Right hindlimb (tissue), 1 donor: ENCODE measurements at places on chromosomes 5 and 9.

DNA sequence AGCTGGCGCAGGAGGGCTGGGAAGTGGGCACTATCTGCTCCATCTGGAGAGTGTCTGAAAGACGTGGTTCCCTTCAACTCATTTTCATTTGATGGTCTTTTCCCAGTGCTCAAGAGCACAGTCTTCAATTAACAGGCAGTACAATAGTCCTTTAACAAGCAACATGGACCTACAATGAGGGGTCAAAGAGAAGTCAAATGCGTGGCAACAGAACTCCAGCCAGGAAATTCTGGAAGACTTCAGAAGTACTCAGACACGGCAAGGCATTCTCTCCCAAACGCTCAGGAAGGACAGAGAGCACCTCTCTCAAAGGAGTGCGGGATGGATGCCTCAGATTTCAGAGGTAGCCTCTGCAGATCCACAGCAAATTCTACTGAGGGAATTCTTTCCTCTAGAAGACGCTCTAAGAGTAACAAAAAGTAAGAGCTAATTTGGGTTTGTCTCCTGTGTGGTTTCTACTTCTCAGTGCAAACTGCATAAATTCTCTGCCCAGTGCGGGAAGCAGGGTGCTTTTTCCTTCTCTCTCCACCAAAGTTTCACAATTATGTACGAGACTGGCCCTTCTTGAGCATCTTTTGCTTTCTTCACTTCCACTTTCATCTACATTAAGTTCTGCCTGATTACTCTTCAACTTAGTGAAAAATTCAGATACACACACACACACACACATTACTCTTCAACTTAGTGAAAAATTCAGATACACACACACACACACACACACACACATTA lies 56.4 kb downstream of the LHFPL2 start:
- DNase-seq, result no peak

- DNase-seq, result no peak
Observed at GRCh38 chr5:76372323-76373054, 30.6 kb upstream of the IQGAP2 start.

GRCh38 chr5:65854925-65855324 lies 71.5 kb upstream of the ERBIN start:
- no peak for DNase-seq

- no peak for DNase-seq
Observed at GRCh38 chr5:164350236-164350635, 844.8 kb downstream of the MAT2B start.

- no peak for DNase-seq
Observed at GRCh38 chr9:130638284-130639123, 25.9 kb upstream of the PRDM12 start.

GRCh38 chr9:10268531-10269485 lies 344.0 kb downstream of the PTPRD start:
- DNase-seq, result peak; percentile 30

DNA sequence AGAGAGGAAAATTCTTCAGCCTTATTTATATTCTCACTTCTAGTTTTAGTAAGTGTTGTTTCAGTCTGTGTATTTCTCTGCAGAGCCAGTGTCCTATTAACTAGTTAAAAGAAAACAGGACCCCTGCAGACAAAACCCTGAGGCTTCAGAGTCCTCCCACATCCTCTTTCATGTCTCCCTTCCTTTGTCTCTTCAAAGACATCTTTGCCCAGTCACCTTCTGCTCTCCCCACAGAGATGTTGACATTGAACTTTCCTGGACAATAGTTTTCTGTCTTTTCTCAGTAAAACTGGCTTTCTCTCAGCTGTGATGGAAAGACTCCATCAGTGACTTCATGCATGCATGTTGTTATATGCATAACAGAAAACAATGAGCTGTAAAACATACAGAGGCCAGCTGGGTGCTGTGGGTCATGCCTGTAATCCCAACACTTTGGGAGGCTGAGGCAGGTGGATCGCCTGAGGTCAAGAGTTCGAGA lies 20.2 kb downstream of the GRAMD2B start:
- no peak for DNase-seq

- DNase-seq, result no peak
Observed at GRCh38 chr9:78437296-78437695, 140.4 kb downstream of the PSAT1 start.

- DNase-seq, result peak; percentile 5
Observed at GRCh38 chr9:93905473-93906133, 49.6 kb downstream of the BARX1 start.

DNA sequence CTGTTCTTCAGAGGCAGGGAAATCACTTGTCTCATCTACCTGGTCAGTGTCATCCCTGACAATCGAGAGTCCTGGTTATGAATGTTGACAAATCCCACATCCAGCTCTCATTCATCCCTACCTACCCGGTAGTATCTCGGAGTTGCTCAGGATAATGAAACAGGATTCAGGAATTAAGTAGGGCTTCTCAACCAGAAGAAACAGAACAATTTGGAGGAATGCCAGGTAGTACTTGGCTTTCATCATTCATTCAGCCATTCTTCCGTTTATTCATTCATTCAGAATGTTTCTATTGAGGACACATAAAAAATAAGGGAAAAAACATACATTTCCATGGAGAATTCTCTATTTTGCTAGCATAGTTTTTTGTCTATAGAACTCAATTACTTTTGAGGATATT lies 195.0 kb downstream of the ARHGEF28 start:
- no peak for DNase-seq

DNA sequence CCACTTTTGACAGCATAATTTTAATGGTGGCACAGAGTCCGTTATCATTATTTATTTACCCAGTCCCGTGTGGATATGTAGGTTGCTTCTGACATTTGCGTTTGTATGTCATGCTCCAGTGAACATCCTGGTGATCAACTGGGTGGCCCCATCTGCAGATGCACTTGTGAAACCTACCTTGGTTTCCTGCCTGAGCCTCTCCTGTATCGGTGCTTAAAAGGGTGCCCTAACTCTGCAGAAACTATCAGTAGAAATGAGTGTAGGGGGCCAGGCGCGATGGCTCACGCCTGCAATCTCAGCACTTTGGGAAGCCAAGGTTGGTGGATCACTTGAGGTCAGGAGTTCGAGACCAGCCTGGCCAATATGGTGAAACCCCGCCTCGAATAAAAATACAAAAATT lies 92.1 kb upstream of the IER5L start:
- DNase-seq, result peak; percentile 3

GRCh38 chr9:116951588-116952435 lies 264.7 kb downstream of the TRIM32 start:
- DNase-seq, result no peak

DNA sequence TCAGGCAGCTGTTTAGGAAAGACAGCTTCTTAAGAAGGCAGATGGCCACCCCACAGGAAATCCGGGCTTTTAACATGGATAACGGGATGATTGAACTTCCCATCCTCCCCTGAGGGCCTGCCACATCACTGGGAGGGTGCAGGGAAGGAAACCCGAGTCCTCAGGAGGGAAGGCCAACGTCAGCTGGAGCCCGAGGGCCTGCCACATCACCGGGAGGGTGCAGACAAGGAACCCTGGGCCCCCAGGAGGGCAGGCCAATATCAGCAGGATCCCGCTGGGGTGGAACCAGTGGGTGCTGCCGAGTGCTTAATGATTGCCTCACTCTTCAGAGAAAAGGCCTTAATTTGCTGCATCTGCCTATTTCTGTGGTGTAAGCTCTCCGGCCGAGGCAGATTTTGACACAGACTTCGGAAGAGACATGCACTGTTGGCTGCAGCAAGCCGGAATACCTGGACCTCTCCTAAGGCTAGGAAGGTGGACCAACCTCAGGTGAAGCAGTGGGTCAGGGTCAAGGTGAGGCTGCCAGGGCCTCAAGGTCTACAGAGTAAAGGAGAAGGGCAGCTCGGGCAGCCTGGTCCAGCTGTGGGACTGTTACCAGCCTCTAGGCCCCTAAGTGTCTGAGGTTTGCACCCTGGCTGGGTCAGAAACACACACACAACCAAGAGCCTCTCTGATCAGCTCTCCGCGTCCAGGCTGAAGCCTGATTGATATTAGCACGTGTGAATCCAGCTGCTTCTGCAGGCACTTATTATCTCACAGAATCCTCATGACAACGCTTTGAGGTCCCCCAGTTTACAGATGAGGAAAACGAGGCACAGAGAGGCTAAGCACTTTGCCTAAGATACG lies 14.8 kb upstream of the COL5A1 start:
- DNase-seq, result peak; percentile 25

- DNase-seq, result no peak
Observed at GRCh38 chr9:69168709-69169217, 5.3 kb upstream of the TJP2 start.

- no peak for DNase-seq
Observed at GRCh38 chr9:130172858-130173665, 858 bp downstream of the NCS1 start.

DNA sequence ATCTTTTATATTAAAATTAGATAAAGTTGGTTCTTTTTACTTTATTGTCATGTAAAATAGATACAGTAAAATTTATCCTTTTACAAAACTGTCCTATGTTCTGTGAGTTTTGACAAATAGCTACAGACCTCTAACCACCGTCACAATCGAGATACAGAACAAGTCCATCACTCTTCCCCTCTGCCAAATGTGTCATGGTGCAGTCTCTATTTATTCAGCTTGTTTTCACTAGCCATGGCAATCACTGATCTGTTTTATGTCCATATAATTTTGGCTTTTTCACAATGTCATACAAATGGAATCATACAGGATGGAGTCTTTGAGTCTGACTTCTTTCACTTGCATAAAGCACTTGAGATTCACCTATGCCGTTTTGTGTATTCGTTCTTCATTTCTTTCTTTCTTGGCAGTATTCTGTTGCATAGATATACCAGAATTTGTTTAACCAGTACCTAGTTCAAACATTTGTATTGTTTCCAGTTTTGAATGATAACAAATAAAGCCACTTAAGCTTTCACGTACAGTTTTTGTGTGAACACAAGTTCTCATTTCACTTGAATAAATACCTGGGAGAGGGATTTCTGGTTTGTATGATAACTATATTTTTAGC lies 273.2 kb upstream of the MPDZ start:
- no peak for DNase-seq

DNA sequence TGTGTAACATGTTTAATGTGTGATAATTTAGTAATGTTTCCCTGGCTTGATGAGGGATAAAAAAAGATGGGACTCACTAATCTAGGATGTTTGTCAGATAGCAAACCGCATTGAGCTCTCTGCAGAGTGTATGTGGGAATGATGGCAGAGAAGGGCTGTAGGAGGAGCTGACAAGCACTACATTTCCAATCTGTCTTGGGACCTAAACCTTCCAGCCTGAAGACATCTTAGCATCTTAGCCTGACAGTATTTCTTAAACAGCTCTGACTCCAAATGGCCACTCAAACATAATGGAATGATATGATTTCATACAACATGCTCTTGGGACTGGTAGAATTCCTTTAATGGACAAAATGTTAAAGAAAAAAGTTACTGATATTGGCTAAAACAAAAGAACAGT lies 116.7 kb downstream of the PPP2R2B start:
- DNase-seq, result no peak

GRCh38 chr5:579746-580366 lies 32.3 kb upstream of the CEP72 start:
- no peak for DNase-seq

DNA sequence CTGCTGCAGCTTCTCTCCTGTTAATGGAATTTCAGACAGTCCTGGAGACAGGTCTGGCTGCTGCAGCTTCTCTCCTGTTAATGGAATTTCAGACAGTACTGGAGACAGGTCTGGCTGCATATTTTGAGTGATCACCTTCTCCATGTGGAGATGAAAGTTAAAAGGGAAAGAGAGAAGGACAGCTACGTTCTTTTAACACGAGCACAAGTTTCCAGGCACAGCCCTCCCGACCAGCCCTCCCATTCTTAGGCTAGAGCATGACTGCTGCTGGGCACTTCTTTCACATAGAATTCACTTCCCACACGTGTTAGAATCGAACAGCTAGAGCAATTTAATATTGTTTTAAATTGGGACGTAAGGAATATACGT lies 133.3 kb upstream of the DMRT1 start:
- DNase-seq, result no peak

DNA sequence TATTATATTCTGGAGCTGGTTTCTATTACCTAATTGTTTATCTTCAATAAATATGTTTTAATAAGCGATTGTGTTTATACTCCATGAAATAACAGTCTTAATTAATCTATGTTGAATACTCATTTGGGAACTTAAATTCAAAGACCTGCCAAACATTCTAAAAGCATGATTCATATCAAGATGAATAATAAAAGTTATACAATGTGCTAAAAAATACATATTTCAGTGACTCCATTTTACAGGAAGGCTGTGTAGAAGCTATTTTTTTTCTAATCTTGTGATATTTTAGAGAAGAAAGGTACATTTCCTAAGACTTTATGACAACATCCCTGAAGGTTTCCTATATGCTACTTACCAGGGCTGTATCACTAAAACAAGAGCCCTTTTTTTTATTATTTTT lies 417.9 kb downstream of the NFIB start:
- no peak for DNase-seq

DNA sequence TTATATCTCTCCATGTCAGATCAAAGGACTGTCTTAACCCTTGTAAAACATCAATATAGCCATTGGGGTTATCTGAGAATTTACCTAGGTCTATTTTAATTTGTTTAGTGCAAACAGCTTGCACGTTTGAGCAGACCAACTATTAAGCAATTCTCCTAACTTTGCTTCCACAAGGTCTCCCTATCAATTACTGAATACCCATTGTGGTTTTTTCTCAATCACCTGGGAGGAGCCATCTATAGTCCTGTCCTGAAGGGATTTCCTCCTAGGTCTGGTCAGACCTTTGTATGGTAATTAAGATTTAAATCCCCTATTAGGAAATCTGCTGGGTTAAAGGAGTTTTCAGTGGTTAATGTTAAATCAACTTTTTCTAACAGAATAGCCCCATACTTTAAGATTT lies 48.9 kb upstream of the S1PR3 start:
- no peak for DNase-seq

DNA sequence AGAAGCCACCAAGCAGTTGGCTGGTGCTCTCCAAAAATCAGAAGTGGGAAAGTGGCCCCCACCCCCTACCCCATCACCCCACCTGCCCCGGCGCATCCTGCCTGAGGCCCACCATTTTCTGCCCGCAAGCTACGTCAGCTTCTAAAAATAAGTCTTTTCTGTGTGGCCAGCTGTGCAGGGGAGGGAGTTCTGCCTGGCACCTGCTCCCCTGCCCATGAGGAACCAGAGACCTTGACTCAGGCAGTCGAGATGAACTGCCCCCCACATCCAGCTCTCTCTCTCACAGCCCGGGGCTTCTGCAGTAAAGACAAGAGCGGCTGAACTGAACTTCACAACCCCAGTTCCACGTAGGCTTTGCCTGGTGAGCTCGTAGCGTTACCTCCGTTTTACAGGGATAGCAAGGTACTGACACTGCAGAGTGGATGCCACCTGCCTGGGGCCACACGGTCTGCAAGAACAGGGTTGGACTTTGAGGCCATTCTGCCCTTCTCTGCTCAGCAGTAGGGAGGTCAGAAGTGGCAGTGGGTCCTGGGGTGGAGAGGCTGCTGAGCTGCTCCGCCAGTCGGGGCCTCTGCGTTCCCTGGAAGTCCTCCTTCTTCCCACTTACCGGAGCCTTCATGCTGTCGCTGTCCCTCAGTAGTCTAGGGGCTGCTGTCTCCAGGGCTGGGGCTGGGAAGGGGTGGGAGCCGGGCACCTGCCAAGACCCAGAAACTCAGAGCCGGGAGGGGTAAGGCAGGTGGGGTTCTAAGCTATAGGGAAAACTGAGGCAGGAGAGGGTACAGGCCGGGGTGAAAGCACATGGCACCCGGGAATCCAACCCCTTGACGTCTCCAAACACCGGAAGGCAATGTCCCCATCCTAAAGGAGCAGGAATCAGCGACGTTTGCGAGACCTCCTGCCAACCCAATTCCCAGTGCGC lies 781 bp downstream of the ST6GALNAC4 start:
- DNase-seq, result no peak

GRCh38 chr5:9209846-9210492 lies 335.9 kb downstream of the SEMA5A start:
- no peak for DNase-seq

GRCh38 chr5:155915601-155916000 lies 411.4 kb upstream of the SGCD start:
- no peak for DNase-seq
